Stimulated activated CD8-positive, alpha-beta memory T cell treated with anti-CD3 and anti-CD28 coated beads, Interleukin-12 subunit alpha, Interleukin-12 subunit beta, amount 100 ng/mL, for 1 hour (primary cell): ENCODE measurements at places on chromosomes 1 and 21.

DNA sequence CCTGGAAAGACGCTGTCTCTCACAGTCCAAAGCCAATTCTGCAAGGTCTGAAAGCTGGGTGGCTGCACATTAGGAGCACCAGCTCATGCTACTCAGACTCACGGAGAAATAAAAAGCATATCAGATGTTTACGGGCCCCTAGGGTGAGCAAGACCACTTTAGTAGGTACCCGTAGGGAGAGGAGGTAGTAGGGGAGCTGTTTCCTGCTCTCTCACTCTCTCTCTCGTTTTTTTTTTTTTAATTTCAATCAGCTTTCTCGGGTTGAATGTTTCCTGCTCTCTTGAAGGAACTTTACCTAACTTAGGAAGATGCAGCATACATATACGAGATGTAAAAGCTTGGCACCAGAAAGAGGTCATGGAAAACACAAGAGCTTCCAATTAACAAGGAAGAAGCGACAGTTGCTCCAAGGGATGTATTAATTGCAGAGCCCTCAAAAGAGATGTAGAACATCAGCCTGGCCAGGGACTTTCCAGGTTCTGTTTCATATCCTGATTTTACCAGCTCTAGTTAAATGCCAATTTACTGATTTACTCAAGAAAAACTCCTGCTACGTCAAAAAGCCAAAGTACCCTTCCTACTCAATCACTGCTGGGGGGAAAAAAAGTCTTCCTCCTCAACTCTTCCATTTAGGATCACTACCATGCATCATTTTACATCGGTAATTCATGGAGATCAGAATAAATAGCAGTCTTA is 3.1 kb downstream of the LORICRIN start:
- DNase-seq, result no peak

DNA sequence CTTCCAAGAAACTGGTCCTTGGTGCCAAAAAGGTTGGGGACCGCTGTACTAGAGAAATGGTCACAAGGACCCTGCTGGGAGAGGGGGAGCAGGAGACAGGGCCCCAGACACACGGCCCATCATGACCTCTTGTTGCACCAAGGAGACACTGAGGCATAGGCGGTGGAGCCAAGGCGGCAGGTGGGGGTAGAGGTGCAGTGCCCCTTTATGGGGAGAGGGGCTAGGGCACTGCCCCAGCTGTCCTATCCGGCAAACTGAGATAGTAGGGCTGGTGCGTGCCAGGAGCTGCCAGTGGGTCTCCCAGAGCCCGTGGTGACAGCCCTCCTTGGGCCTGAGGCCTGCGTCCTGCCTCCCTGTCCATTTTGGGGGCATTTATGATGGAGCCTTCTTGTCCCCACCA is 20.3 kb downstream of the TNNT2 start:
- no peak for DNase-seq

DNA sequence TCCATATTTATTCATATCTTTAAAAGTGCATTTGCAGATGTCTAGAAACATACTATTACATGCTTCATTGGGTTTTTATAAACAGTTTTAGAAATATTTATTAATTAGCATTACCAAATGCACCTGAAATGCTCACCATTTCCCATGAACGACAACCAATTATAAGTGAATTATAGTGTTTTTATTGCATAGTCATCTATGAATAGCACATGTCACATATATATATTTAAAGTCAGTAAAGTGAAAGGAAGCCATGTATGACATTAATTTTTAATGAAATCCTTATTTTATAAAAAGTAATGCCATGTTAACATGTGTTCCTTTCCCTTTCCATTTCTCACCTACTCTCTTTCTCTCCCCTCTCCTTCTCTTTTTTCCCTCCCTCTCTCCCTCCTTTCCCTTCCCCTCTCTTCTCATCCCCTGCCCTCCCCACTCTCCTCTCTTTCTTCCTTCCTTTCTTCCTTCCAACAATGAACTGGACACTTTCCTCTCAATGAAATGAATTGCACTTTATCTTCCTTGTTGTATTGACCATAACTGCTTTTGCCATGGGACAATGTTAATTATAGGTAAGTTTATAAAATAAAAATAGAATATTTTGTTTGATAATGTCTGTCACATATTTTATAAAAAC is 179.3 kb downstream of the NCAM2 start:
- no peak for DNase-seq

GRCh38 chr1:109910963-109911798 is 532 bp downstream of the CSF1 start:
- no peak for DNase-seq

DNA sequence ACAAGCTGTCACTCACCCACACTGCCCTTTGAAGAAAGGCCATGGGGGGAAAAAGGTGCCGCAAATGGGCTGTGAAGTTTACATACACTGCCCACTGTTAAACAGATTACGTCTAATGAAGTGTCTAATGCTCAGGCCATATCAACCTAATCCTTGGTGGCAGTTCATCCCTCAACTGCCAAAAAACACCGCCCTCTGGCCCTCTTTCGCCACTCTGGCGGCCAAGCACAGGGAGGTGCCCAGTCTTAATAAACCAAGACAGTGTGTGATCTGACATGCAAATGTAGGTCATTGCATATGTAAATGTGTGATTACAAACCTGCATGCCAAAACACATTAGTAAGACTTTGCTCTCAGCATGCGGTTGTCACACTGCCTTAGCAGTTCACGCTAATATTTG is 89.5 kb downstream of the NEK7 start:
- DNase-seq, result no peak

DNA sequence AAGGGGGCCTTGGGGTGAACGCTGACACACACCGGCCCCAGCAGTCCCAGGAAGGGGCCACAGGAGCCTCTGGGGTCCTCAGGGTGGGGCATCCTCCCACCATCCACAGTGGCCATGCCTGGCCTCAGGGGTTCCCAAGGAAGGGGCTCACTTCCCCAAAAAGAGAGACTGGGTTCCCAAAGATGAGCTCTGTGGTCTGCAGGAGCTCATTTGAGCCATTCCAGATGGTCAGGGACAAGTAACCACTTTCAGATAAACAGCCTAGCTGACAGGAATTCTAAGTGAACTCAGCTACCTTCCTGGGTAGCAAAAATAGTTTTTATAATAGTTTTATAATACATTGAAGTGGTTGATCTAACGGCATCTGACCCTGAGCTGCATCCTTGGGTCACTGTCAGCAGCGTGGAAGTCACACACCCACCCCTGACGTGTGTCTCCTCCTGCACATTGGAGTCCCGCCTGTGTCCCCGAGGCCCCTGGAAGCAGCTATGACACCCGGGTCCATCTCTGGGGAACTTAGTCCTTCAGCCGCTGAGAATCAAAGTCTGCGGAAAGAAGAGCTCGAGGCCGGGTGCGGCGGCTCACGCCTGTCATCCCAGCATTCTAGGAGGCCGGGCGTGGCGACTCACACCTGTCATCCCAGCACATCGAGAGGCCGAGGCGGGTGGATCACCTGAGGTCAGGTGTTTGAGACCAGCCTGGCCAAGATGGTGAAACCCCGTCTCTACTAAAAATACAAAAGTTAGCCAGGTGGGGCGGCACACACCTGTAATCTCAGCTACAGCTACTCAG is 5.7 kb upstream of the TMEM240 start:
- no peak for DNase-seq

DNA sequence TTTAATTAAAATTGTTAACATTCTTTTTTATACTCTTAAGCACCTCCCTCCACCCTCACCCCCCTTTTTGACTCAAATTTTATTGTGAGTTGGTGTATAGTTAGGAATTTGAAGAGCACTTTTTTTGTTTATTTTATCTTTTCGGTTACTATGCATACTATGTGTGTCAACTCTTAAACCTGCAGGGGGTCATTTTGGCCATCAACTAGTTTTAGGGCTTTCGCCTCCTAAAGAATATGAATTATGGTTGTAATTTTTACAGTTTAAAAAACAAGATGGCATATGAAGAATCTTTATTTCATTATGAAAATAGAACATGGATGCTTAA is 9.7 kb downstream of the BACH1 start:
- no peak for DNase-seq

GRCh38 chr21:38346286-38346685 is 89.5 kb downstream of the KCNJ15 start:
- no peak for DNase-seq

DNA sequence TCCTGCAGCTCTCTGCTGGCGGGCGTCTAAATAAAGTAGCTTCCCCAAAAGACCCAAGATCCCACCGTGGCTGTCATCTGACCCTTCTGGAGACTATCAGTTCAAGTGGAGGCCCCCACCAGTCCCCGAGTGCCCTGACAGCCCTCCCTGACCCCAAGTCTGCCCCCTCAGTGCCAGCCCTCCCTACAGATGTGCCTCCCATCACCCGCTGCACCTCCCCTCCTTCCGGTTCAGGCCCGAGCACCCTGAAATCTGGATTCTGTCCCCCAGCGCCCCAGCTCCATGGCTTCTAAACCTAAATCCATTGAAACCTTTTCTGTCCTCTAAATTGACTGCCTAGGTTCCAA is 595 bp downstream of the IL10RB start:
- no peak for DNase-seq

- no peak for DNase-seq
Measured at GRCh38 chr1:217133958-217134856, 411.0 kb upstream of the ESRRG start.

- no peak for DNase-seq
Measured at GRCh38 chr1:8540971-8541370, 223.1 kb downstream of the SLC45A1 start.

GRCh38 chr1:97144527-97144926 is 422.9 kb downstream of the PTBP2 start:
- DNase-seq, result no peak
